Activated CD4-positive, CD25-positive, alpha-beta regulatory T cell (primary cell): ENCODE measurements at places on chromosomes 1 and 21.

GRCh38 chr1:53545663-53546408 is 86.6 kb downstream of the DMRTB1 start:
- DNase-seq, result no peak

- DNase-seq, result no peak
These were observed 57.9 kb downstream of the ZNF678 start for GRCh38 chr1:227621211-227621610.

DNA sequence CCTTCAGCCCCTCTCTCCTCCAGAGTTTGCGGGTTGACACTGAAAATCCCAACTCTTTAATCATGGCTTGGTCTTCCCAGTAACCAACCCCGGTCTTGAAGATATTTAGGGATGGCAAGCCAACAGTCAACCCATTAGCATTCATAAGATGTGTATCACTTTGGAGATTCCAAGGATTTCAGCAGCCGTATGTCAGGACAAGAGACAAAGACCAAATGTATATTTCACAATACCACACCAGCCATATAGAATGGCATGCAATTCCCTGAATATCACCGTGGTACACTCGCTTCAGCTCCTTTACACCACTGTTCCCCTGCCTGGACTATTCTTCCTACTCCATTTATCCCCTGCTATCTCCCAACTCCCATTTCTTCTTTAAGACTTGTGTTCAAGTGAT is 109.2 kb downstream of the CSMD2 start:
- no peak for DNase-seq

DNA sequence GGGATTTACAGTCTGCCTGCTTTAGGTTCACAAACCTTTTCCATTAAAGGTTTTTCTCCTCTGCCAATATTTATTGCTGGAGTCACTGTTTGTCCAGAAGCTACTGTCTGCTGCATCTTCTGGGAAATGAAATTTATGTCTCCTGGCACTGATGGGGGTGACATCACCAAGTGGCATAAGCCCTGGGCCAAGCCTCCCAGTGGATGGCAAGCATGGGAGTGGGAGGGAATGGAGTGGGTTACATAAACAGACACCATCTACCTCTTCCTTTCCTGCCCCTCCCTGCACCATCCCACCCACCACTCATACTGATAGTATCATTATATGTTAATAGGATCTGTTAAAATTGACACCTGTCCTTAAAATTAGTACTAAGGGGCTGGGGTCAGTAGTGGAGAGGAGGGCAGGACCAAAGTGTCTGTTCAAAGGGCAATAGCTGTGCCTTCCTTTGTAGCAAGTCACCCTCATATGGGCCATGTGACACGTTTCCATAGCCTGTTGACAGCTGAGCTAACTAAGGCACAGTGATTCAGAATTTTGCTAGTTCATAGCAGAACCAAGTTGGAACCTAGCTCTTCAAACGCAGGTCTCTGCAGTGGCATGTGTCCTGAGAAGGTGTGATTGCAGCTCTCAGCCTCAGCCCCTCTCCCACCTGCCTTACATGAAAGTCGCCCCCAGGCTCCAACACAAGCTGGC is 71.0 kb downstream of the MAB21L3 start:
- no peak for DNase-seq

DNA sequence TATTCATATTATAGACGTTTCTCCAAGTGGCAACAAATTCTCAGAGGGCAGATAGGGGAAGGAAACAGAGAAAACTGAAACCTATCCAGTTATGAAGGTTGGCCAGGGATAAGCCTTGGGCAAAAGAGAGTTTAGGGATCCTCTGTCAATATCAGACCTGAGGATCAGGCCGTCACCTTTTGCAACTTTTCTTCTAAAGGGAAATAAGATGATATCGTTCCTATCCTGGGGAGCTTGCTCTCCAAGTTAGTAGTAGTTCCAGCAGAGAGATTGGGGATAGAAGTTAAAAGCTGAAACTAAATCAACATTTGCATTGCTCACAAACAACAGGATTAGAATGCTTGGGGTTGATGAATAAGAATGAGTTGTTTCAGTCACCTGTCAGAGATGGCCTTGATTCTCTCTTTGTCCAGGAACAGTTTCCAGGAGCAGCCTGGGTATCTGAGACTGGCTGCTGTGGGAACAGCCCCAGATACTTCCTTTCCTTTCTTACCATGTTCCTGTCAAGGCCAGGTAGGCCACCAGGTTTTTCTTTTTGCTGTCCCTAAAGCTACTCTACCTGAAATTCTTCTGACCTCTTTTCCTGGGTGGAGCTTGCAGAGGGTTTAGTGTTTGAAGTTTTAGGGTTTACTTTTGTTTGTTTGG is 2.5 kb downstream of the RIIAD1 start:
- DNase-seq, result no peak

DNA sequence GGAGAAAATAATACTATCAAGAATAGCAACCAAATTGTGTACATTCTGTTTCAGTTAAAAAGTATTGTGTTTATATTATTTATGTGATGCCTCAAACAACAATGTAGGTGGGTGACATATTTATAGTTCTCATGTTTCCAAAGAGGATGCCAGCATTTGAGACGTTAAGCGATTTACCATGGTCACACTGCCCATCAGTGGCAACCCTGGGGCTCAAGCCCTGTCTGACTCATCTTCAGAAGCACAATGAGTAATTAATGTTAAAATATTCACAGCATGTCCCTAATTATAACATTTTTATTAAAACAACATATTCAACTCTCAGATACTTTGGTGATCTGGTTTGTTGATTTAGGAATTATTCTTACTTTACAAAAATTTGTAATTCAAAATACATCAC is 409.4 kb downstream of the BRINP3 start:
- no peak for DNase-seq

DNA sequence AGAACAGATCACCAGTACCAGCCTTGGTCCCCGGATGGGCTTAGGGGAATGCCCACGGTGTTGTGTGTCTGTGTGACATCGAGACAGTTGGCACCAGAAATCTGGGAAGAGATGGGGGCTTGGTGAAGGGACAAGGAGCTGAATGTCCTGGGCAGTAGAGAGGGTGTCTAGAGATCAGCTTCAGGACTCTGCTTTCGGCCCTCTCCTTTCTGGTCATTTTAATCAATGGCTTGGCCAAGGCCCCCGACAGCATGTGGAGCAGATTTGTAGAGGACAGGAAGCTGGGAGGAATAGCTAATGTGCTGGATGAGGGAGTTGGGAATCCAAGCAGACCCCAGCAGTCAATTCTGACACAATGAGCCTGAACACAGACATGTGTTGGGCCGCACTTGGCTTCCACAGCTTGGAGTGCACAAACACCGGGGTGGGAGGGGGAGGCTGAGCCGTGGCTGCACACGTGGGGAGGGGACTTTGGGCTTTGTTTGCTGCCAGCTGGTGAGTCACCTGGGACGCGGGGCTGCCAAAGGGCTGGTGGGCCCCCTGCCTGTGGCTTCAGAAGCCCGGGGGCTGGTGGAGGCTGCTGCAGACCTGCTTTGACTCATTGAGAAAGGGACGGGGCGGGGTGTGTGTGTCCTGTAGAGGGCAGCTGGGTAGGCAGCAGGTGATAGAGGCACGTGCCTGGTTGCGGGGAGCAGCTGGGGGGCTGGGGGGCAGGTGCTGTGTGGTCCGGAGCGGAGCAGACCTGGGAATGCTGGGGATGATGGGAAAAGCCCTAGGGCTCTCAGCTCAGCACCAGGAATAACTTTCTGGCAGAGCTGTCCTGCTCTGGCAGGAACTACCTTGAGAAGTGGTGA is 20.9 kb downstream of the SLC1A7 start:
- no peak for DNase-seq

DNA sequence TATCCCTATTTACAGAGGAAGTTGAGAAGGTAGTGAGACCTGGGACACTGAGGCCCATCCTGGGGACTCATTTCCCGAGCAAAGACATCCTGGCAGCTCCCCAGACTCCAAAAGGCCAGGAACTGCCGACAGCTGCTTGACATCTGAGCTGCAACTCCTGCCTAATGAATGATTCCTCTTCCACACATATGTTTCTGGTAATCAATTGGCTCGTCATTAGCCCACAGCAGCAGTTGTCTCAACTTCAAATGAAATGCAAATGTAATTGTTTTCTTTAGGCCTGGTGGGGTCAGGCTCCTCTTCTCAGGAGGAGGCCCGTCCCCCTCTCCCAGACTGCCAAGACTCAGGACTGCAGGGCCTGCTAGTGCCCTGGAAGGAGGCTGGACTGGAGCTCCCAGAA is 61.8 kb upstream of the DISP3 start:
- no peak for DNase-seq

DNA sequence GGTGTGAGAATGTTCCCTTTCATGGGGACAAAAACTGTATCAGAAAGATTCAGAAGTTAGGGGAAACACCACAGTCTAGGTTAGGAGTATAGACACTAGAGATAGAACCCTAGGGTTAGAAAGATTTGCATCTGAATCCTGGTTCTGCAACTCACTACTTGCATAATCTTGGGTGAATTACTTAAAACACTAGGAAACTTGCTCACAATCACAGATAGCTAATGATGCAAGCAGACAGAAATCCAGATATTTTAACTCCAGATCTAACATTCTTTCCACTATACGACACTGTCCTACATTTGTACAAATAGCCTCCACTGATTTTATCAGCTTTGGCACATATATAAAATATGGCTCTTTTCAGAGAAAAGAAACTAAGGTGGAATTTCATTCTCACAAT is 30.8 kb upstream of the GLIS1 start:
- DNase-seq, result no peak

DNA sequence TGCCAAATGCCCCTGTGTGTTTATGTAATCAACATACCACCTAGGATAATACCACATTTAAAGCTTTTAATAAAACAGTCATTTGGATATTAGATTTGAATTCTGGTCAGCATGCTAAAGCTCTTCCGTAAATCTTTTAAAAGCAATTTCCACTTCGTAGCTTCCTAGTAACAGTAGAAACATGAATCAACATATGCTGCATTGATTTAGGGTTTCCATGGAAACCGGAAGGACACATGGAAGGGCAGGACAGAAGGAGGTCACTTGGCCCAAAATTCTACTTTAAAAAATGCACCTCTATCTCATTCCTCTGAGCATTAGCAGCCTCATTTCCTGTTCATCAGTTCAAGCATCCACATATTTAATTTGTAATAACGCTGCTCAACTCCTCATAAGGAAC is 8.1 kb downstream of the RGS8 start:
- no peak for DNase-seq

DNA sequence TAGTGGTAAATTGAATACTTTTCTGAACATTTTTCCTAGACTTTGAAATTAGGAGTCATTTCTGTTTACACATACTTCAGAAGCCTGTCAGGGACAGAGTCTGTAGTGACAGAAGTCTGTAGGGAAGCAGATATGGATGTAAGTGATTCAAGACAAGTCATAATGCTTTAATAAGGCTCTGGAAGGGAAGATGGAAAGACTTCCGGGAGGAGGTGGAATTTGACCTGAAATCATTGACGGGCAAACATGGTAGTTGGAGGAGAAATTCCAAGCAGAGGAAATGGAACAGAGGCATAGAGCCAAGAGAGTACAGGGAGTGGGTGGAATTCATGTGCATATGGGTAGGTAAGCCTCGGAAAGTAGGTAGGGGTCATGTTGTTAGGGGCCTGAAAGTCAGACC is 22.5 kb downstream of the CAMTA1 start:
- DNase-seq, result no peak

- DNase-seq, result no peak
These were observed 169.6 kb upstream of the LHX8 start for GRCh38 chr1:74964508-74965102.

DNA sequence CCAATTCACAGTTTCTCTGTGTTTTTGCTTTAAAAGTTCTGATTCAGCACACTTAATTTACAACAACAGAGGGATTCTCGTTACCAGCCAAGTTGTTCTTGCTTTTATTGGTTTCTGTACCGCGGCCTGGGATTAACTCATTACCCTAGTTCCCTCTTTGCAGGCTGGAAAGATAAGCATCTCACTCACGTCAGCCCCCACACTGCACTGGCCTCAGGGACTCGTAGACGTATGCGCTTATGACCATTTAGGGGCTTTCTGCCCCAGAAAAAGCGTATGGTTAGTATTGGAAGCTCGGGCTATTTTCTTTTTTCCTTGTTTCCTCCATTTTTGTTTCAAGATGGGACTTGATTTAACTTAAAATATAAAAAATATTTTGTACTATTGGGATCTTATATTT is 76.0 kb downstream of the POFUT2 start:
- DNase-seq, result no peak

DNA sequence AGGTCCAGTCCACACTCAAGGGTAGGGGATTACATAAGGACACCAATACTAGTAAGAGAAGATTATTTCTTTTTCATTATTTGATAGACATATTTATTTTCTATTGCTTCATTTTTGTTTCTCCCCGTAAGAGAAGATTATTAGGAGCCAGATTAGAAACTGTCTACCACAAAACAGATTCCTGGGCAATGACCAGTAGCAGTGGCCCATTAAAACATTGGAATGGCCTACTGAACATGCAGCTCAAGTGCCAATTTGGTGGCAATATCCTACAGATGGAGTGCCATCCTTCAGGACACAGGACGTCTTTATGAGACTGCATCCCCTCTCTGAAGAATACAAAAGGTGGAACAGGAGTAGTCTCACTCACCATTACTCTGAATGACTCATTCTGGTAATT is 34.0 kb upstream of the ARHGAP29 start:
- DNase-seq, result no peak

DNA sequence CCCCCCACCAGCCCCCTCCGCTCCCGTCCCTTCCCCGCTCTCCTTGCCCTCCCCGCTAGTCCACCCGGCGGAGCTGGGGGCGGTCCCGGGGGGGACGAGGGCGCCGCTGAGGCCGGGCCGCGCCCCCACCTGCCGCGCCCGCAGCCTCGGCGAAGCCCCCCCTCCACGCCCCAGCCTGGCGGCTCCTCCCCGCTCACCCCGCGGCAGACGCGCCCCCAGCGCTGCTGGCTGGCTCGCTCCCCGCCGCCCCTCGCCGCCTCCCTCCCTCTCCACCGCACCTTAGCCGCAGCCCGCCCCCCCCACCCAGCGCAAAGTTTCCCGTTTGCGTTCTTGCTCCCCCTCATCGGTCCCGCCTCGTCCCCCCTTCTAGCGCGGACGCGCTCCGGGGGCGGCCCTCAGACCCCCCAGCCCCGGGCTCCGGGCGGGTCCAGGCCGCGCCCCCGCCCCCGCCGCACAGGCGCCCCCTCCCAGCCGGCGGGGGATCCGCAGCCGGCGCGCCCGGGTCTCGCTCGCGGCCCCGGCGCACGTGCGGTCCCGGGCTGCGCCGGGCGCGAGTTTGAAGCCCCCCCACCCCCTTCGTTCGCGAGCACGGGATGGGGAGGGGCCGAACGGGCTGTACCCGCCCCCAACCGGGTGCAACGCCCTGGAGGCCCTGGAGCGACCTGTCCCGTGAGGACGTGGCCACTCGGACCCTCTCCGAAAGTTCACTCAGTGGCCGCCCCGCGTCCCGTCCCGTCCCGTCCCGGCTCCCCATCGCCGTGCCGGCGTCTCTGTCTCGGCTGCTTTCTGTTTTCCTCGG is 623 bp downstream of the PTPRF start:
- no peak for DNase-seq

DNA sequence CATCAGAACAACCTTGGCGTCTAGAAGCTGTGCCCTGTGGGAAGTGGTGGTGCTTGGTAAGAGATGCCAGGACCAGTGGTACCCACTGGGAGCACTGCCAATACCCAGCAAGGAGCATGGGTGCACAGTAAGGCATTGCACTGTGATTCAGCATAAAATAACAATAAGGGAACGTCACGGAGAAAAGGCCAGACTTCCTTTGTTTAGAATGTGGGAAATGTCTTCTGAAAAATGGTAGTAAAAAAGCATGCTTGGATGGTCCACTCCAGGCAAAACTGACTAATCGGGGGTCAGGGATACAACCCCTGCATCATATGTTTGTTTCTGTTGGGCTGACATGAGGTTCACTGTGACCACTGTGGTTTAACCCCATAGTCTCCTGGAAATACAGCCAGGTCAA is 14.7 kb downstream of the METTL18 start:
- DNase-seq, result no peak

- no peak for DNase-seq
These were observed 475.7 kb downstream of the USP25 start for GRCh38 chr21:16205527-16205926.

GRCh38 chr1:5379176-5379759 is 613.0 kb downstream of the NPHP4 start:
- no peak for DNase-seq
